Stimulated activated CD8-positive, alpha-beta memory T cell treated with anti-CD3 and anti-CD28 coated beads, Interleukin-4, amount 100 ng/mL, for 1 hour (primary cell): ENCODE measurements at places on chromosomes 13 and 19.
A peak's percentile ranks its signal among the peaks of the same experiment; 100 is the strongest.

DNA sequence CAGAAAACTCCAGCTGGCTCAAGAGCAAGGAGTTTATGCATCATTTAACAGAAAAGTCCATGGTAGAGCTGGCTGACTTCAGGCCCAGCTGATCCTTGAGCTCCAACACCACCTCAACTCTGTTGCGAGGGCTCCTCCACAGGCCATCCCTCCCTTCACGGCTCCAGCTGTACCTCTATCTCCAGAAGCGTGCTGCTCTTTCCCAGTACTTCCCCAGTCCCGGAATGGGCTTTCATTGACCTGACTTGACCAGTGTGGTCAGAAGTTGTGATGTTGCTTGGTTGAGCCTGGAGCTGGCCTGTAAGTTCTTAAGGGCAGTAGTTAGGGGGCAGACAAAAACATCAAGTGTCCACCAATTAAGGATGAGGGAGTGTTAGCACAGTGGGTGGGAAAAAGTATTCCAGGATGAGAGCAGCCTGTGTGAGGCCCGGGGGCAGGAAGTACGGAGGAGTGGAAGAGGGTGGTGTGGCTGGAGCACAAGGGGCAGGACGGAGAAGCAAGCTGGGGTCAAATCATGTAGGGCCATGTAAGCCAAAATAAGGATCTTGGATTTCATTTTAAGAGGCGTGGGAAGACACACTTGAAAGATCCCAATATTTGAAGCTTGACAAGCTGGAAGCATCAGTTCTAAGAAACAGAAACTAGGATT, 24.0 kb downstream of the SKA3 start:
- no peak for DNase-seq

- DNase-seq, result no peak
Measured at GRCh38 chr19:1467215-1467489, 11.9 kb downstream of the C19orf25 start.

DNA sequence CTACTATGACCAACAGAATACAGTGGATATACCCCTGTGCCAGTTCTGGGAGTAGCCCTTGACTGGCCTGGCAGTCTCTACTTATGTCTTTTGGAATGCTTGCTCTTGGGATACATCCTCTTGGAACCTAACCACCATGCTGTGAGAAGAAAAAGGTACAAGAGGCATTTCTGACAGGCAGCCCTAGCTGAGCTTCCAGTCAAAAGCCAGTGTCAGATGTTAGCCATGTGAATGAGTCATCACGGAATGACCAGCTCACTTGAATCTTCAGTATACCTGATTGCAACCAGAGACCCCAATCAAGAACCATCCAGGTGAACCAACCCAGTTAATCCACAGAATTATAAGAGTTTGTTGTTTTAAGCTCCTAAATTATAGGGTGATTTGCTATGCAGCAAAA, 4.1 kb downstream of the CCDC169 start:
- DNase-seq, result no peak

DNA sequence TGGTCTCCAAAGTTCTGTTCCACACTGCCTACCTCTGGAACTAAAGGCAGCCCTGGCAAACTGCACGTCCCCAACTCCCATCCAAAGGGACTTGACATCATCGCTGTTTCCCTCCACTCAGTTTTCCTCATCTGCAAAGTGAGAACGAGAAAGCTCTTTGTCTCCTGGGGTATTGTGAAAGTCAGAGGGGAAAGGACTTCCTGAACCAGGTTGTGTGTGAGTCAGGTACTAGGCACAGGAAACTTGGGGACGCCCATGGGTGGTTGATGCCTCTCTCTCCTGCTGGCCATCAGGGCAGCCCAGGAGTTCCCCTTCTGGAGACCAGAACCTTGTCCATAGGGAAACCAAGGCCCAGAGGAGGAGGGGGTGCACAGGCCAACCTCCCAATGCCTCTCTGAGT, 4.7 kb downstream of the CRLF1 start:
- no peak for DNase-seq

DNA sequence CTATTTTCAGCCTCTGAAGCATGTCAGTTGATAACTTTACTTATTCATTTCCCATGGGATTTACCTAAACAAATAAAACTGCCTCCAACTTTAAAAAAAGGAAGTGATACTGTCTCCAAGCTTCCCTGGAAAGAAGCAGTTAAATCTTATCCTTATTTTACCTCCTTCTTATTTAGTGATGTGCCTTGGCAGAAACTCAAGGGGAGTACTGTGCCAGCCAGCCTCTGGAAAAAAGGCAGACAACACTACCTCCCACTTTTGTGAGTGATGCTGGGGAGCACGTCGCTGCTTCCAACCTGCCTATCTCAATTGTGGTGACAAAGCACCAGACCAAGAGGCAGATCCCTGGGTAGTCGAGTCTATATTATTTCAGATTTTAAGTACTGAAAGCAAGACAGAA, 765.6 kb downstream of the DIAPH3 start:
- DNase-seq, result no peak

- DNase-seq, result no peak
Measured at GRCh38 chr19:15260939-15261338, 28.7 kb upstream of the EPHX3 start.

- no peak for DNase-seq
Measured at GRCh38 chr13:67792151-67792676, 562.1 kb upstream of the PCDH9 start.

GRCh38 chr13:113821847-113822246, 42.0 kb downstream of the GAS6 start:
- no peak for DNase-seq

DNA sequence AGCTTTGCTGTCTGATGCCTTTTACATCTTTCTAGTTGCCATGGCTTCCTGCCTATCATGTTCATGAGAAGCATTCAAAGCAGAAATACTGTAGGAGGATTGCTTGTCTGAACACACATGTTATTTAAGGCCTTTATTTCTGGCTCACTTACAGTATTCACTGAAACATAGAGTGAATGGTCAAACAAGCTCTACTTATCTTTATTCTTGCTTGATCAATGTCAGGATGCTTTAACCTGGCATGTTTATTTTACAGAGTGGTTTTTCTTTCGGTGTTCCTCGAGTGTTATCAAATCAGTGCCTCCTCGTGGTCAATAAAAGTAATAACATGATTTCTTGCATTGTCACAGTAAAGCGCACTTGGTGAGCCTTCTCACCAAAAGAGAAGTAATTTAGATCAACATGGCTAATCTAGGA, 73.5 kb upstream of the PCDH17 start:
- no peak for DNase-seq

GRCh38 chr13:51331354-51331861, 8.1 kb upstream of the SERPINE3 start:
- no peak for DNase-seq

DNA sequence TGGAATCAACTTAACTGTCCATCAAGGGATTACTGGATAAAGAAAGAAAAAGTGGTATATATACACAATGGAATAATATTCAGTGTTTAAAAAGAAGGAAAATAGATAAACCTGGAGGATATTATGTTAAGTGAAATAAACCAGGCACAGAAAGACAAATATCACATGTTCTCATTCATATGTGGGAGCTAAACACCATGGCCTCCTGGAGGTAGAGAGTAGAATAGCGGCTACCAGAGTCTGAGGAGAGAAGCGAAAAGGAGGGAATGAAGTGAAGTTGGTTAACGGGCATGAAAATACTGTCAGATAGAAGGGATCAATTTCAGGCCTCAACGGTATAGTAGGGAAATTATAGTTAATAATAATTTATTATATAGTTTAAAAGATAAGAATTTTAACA, 147.5 kb upstream of the OBI1 start:
- DNase-seq, result no peak

- peak; percentile 27 for DNase-seq
Measured at GRCh38 chr19:17841810-17842662, 5.7 kb downstream of the JAK3 start.

GRCh38 chr13:74767050-74767449, 632.8 kb upstream of the KLF12 start:
- DNase-seq, result no peak

- DNase-seq, result no peak
Measured at GRCh38 chr13:73303851-73304250, 245.0 kb downstream of the KLF5 start.

DNA sequence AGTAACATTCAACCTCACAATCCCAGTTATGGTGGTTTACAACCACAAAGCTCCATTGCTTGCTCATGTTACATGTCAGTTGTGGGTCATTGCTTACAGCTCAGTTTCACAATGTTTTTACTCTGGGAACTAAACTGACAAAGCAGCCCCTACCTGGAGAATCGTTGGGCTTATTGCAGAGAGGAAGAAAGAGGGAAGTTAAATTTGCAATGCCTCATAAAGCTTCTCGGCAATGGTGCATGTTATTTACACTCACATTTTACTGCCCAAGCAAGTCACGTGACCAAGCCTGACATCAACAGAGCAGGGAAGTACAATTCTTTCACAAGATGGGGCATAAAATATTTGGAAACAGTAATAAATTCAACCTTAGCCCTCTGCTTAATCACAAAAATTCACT, 441.6 kb downstream of the TDRD3 start:
- DNase-seq, result no peak

DNA sequence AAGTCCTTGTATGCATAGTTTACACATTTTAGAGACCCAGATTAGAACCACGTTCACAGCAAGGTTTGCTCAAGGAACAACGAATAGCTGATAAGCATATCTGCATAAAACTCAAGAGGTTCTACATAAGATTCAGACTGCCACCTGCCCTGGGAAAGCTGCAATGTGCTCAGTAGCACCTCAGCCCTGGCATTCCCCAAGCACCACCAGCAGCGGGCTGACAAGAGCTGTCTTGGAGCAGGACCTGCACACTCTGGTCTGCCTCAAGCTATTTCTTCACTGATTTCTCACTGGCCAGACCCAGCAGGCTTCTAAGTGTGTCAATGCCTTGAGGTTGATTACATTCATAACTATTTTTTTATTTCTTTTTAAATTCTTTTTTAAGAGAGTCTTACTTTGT, 65.8 kb upstream of the UQCRFS1 start:
- DNase-seq, result no peak

DNA sequence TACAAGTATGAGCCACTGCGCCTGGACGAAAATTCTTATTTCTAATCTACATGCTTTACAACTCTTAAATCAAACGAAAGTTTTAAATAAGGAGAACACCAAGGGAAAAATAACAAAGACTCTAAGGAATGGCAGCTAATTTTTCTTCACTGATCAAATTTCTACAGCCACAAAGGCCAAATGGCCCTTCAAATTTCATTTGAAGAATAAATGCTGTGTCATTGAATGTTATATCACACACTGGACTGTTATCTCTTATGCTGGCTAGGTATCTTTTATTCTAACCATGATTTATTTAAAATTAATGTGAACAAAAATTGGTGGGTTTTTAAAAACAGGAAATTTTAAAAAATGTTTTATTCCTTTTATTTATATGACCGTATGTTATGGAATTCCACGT, 14.1 kb downstream of the SMAD9 start:
- no peak for DNase-seq

- no peak for DNase-seq
Measured at GRCh38 chr13:28819046-28819730, 951 bp upstream of the MTUS2 start.

DNA sequence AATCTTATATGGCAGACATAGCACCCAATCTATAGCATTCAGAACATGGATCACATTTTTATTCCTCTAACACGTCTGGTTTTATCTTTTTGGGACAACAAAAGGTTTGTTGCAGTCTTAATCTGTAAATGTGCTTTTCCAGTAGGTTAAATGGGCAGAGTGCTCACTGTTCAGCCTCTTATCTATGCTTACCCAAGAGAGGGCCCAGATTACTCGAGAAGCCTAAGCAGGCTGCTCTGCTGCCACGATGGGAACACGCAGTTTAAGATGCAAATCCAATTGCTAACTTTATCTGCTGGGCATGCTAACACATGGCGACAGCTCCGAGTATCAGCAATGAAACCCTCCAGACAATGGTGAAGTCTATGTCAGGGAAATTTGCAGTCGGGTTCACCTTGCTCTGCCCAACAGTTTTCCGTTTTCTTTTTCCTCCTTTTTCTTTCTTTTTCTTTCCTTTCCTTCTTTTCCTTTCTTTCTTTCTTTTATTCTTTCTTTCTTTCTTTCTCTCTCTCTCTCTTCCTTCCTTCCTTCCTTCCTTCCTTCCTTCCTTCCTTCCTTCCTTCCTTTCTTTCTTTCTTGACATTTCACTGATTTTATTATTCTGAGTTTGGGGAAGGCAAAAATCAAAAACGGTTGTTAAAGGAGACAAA, 115.3 kb downstream of the RBM26 start:
- DNase-seq, result no peak

GRCh38 chr19:18716857-18717256, 33.4 kb downstream of the CRTC1 start:
- DNase-seq, result no peak

- DNase-seq, result no peak
Measured at GRCh38 chr13:38582133-38582532, 104.7 kb upstream of the FREM2 start.

- no peak for DNase-seq
Measured at GRCh38 chr13:30832377-30832776, 73.7 kb upstream of the MEDAG start.

- DNase-seq, result no peak
Measured at GRCh38 chr13:100436099-100436498, 152.5 kb downstream of the GGACT start.

DNA sequence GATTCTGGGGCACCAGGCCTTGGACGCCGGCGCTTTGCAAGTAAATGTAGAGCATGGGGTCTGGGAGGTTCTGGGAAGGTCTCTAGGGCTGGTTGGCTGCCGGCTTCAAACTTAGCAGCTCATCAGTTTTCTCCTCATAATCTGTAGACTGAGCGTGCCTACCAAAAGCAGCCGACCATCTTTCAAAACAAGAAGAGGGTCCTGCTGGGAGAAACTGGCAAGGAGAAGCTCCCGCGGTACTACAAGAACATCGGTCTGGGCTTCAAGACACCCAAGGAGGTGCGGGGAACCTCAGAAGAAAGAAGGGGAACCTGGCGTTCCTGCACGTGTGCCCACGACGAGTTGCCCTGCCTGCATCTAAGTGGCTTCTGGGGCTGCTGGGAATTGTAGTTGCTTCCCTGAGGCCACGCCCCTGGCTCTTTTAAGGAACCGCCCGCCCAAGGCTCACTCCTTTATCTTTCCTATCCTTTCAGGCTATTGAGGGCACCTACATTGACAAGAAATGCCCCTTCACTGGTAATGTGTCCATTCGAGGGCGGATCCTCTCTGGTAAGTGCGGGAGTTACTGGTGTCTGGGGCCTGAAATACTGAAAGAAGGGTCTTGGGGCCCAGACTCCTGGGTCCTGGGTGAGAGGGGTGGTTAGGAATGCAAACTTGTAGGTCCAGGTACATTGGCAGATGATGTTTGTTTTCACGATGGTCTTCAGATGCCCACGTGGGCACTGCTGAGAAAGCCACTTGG, 984 bp downstream of the RPS11 start:
- peak; percentile 47 for DNase-seq
